ENCODE measurements at places on chromosomes 3 and 15.
A peak's percentile ranks its signal among the peaks of the same experiment; 100 is the strongest.

- peak; percentile 93 for DNase-seq
Observed at GRCh38 chr3:39107388-39108199, at the start of the genes GORASP1 and TTC21A. GORASP1 (minus strand) TSS chr3:39107627; CDS start chr3:39107541, 86 bp downstream. TTC21A (plus strand) TSS chr3:39107680; CDS start chr3:39107838, 158 bp downstream.

- no peak for DNase-seq
Observed at GRCh38 chr3:114760679-114761078, 386.4 kb downstream of the ZBTB20 start.

DNA sequence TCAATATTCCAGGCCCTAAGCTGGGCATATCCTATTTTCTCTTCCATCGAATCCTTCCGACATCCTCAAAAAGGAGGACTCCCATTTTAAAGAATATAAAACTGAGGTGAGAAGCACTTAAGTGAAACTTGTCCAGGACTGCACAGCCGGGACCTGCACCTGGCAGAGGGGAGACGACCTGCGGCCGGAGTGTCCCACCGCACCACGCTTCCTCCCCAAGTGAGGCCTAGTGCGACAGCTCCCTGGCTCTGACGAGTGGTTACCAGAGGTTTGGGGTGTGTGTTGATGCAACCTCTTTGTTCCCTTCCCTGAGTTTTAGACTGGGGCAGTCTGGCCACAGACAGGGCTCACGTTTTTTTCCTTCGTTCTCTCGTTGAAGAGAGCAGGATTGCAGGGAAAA, 24.9 kb upstream of the ATP2B2 start:
- DNase-seq = no peak

- no peak for DNase-seq
Observed at GRCh38 chr3:4757575-4758248, 221.5 kb upstream of the BHLHE40 start.

- DNase-seq = peak; percentile 73
Observed at GRCh38 chr3:52245322-52246263, at the start of gene PPM1M. PPM1M (plus strand) TSS chr3:52245759; CDS start chr3:52245825, 66 bp downstream.

DNA sequence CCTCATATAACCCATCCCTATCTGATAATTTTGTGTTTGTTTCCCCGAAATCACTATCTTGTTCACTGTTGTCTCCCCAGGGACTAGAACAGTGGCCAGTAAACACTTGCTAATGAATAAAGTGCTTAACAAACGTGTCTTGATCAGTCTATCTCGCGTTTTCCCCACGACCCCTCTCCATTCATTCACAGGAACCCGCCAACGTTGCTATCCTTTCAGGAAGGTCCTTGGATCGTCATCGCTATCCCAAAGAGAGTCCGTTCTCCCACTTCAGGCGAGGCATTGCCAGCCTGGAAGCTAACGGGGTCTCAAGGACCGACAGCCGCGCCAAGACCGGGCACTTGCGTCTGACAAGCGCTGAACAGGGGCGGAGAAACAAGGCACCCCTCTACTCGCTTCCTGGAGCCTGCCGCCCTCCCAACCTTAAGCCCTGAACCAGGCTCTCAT, 344 bp downstream of the LINS1 start:
- no peak for DNase-seq

- no peak for DNase-seq
Observed at GRCh38 chr3:101938262-101938847, 89.0 kb downstream of the NFKBIZ start.

DNA sequence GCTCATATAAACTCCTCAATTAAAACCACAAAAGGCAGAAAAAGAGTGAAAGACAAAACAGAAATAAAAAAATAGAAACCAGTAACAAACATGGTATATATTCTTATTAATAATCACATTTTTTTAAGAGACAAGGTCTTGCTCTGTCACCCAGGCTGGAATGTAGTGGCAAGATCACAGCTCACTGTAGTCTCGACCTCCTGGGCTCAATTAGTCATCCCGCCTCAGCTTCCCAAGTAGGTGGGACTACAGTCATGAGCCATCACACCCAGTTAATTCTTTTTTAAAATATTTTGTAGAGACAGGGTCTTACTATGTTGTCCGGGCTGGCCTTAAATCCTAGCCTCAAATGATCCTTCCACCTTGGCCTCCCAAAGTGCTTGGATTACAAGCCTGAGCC, 37.1 kb downstream of the FAM240A start:
- no peak for DNase-seq

GRCh38 chr3:49397470-49397869, 14.3 kb downstream of the RHOA start:
- DNase-seq = no peak

GRCh38 chr3:72232777-72233176, 447.8 kb upstream of the PROK2 start:
- DNase-seq = no peak

DNA sequence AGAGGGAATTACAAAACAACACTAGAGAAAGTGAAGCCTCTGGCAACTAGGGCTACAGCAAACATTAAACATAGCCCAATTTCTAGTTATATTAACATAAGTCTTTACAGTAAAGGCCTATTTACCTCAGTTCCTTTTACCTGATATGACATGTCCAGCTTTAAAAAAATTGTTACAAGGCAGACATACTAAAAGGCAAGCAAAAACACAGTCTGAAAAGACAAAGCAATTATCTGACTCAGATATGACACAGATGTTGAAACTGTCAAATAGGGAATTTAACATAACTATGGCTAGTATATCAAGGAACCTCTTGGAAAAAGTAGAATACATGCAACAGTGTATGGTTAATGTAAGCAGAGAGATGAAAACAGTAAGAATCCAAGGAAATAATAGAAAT, 238.6 kb downstream of the RAP2B start:
- DNase-seq = no peak

GRCh38 chr15:73074241-73074640, 22.0 kb downstream of the NEO1 start:
- no peak for DNase-seq

DNA sequence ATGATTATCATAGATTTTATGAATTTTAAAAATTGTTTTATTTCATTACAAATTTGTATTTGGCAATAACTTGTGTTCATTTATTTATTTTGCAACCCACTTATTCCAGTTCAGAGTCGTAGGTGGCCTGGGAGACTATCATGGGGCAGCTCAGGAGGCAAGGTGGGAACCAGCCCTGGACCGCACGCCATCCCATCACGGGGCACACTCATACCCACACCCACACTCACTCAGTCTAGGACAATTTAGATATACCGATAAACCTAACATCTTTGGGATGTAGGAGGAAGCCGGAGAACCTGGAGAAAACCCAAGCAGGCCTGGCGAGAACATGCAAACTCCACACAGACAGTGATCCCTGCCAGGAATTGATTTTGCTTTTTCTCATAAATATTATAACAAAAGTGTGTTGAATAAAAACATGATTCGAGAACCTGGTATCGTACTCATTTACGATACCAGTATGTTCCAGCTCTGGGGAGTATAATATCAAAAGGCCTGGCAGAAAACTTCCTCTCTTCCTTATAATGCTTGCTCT, 205.3 kb downstream of the NFKBIZ start:
- no peak for DNase-seq

- DNase-seq = no peak
Observed at GRCh38 chr15:71592203-71592602, 218.2 kb upstream of the NR2E3 start.

DNA sequence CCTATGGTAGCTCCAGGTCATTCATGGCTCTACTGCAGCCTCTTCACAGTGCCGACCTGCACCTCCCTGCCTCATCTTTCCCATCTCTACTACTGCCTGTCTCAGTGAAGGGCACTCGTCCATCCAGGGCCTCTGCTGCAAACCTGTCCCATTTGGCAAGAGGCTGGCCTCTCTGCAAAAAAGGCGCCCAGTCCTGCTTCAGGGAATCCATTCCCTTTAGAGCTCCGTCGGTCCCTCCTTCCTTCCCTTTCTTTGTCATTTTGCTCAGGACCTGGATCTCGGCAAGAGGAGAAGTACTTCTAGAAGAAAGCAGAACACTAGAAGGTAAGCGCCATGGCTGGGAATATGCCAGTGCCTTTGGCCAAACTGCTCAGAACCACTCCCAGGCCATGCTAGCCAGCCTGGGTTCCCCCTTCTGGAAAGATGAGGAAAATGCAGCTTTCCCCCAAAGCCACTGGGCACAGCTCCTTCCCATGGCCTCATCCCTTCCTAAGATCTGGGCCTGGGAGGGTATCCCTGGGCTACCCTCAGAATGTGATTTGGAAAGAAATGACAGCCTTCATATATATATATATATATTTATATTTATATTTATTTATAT, 6.4 kb upstream of the ISL2 start:
- DNase-seq = no peak

- DNase-seq = peak; percentile 19
Observed at GRCh38 chr3:17063596-17063995, 178.8 kb downstream of the PLCL2 start.

DNA sequence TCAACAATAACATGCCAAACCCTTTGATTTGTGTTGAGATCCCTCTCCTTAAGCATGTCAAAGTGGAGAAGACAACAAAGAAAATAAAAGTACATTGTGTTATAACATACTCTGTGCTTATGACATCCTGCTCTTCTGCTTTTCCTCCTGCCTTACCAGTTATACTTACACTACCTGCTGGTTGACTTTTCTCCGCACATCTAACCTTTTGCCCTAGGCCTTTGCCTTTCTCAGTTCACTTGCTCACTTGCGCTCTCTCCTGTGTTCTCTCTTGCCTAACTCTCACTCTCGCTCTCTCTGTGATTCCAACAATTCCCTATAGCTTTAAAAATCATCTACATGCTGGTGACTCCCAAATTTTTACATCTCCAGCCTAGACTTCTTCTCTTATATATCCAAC, 5.7 kb downstream of the DNAH12 start:
- DNase-seq = no peak

- peak; percentile 74 for DNase-seq
Observed at GRCh38 chr3:69385723-69386555, at the start of gene FRMD4B. FRMD4B (minus strand) TSS chr3:69386088; CDS start chr3:69385989, 99 bp downstream.

DNA sequence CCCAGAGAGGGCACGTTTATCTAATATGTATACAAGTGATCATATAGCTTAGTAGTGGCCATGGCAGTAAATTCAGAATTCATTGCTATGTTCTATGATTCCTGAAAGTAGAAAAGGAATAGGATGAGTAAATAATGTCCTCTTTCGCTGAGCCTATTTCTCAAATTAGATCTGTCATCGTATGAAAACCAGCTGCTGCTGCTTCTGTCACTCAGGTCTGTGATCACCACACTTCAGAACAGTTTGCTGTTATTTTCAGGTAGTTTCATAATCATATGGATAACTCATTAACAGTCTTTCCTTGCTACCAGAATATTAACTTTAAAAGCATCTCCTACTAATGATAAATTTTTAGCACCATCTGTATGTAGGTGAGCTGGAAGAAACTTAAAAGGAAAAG, 289.1 kb upstream of the AZI2 start:
- no peak for DNase-seq

DNA sequence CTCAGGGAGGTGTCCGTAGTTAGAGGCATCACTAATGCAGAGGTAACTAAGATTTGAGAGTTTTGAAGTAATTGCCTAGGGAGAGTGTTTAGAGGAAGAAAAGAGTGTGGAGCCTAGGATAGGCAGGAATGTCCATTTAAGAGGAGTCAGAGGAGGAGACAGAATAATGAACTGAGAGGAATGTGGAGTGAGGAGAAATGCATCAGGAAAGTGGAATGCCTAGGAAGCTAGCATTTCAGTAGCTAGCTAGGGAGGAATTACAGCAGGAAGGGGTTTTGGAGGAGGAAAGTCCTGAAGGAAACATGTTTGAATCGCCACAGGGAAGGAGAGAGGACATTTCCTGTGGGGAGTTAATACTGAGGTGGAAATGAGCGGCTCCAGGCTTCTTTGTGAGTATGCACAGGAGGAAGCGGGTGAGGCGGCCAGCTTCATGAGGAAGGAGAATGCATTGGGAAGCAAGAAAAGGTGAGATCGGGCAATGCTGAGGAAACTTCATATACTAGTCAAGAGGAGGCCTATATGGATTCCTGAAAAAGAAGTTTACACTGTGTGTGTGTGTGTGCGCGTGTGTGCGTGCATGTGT, 154.3 kb downstream of the TMEM108 start:
- no peak for DNase-seq

DNA sequence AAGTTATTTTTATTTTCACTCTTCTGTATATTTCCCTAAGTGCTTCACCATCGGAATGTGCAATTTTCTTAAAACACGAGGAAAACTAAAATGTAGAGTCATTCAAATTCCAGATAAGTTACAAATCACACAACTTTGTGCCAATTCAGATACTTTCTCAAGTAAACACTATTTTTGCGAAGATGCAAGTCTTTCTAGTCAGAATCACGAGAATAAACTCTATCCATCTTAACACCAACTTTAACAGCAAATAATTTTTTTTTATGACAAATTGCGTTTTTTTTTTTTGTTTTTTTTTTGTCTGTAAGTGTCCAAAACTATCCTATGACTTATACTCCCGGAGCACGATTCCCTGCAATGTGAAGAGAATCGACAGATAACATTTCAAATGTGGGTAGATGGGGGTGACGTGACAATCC, 1.3 kb downstream of the STAG1 start:
- peak; percentile 72 for DNase-seq

GRCh38 chr3:188002626-188003138, 151.3 kb upstream of the LPP start:
- DNase-seq = no peak

GRCh38 chr3:8555725-8556472, 54.3 kb downstream of the LMCD1 start:
- DNase-seq = peak; percentile 44

Data from right kidney (tissue), 9 donors.